ENCODE measurements at places on chromosomes 7 and 10.

GRCh38 chr7:68619526-68619925, 978.7 kb upstream of the AUTS2 start:
- DNase-seq, result peak; percentile 17

GRCh38 chr10:18438361-18439126, 212.8 kb downstream of the NSUN6 start:
- no peak for DNase-seq

- peak; percentile 5 for DNase-seq
These were observed 1151.1 kb downstream of the TYW1 start for GRCh38 chr7:68147614-68148238.

DNA sequence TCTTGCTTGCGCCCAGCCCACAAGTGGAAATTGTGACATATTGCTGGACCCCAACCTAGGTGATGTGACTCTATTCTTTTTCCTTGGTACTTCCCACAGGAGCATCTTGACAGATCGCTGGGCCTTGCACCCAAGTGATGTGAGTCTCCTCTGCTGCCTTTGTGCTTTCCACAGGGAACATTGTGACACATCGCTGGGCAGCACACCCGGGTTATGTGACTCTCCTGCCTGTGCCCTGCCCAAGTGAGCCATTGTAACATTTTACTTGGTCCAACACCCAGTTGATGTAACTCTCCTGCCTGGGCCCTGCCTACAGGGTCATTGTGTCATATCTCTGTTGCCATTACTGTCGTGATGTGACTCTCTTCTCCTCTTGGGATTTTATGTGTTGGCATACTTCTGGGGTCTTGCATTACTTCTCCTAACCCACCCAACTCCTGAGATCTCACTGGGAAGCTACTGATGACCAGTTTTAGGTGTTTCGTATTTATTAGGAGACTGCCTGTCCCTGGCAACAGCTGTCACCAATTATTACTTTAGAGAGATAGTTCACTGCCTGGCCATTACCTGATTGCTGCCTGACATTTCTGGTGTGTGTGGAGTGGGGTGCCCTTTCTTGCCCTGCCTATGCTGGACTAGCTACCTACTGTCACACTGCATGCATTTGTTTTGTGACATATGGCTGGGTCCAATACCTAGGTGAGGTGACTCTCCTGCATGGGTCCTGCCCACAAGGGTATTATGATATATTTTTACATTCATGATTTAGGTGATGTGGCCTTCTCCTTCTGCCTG, 45.4 kb upstream of the ZNF680 start:
- no peak for DNase-seq

DNA sequence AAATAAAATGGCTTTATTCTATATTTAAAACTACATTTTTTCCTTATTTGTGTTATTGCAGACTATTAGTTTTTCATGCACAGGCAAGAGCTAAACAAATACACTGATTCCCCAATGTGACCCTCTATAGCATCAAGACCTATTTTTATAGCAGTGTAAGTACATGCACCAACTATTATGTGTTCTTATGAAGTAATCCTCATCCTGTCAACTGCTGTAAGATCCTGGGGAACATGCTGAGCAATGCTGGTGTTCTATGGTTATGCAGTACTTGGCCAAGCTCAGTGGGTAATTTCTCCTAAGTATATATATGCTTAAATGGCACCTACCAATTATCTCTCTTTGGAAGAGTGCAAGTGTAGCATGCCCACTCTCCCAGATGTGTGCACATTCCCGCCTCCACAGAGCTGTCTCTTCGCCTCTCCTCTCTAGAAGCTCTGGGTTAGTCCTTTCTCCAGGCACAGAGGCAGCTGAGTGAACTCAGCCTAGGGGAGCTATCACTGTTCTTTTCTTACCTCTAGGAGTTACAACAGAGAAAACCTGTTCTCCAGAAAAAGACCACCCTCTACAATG, 428.8 kb downstream of the KCNMA1 start:
- DNase-seq, result no peak

DNA sequence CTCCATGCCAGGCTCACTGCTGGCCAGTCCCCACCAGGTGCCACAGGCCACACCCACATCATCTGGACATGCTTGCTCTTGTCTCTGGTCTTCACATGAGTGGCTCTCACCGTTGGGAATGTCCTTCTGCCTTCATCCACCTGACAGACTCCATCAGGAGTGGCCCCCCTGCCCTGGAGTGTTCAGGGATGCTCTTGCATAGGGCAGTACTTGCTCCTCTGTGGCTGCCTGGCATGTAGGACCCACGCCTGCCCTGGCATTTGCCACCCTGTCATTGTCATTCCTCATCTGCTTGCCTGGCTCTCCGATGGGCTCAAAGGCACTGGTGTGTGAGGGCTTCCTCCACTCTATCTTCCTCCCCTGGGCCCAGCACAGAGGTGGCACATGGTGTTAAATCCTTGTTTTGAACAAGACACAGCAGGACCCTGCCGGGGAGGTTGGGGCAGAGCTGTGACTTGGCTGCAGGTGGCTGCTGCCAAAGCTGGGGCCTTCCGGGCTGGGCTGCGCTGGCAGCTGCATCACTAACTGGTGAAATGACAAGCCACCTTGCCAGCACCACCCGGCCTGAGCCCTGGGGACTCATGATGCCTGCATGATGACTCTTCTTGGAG, 1.8 kb downstream of the SH2D4B start:
- DNase-seq, result no peak
